ENCODE measurements at places on chromosomes 13 and 19.
A peak's percentile ranks its signal among the peaks of the same experiment; 100 is the strongest.

GRCh38 chr13:22173610-22174009, 502.7 kb downstream of the FGF9 start:
- DNase-seq, result no peak

DNA sequence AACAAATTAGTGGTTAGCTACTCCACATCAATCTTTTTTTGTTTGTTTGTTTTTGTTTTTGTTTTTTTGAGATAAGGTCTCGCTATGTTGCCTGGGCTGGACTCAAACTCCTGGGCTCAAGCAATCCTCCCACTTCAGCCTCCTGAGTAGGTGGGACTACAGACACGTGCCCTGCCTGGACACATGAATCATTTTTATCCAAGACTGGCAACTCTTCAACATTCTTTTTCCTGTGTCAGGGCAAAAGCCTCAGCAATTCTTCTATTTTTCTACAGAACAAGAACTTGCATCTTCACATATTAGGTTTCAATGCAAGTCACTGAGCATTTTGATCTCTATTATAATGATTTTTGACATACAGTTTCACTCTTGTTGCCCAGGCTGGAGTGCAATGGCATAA, 76.8 kb upstream of the LRCH1 start:
- no peak for DNase-seq

DNA sequence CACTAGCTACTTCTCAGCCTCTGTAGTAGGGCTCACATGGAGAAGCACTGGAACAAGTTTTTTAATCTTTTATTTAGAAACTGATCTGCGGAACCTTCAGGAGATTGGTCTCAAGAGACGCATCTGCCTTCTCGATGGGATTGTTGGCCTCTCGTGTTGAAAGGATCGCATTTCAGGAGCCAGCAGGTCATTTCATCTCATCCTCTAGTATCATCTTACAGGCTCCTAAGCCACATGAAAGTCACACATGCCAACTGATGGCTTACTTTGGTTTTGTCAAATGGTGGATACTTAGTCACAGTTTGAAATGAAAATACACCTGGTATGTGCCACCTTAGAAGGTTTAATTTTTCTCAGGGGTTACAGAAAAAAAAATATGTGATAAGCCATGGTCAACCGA, 1703.6 kb downstream of the EFNB2 start:
- no peak for DNase-seq

DNA sequence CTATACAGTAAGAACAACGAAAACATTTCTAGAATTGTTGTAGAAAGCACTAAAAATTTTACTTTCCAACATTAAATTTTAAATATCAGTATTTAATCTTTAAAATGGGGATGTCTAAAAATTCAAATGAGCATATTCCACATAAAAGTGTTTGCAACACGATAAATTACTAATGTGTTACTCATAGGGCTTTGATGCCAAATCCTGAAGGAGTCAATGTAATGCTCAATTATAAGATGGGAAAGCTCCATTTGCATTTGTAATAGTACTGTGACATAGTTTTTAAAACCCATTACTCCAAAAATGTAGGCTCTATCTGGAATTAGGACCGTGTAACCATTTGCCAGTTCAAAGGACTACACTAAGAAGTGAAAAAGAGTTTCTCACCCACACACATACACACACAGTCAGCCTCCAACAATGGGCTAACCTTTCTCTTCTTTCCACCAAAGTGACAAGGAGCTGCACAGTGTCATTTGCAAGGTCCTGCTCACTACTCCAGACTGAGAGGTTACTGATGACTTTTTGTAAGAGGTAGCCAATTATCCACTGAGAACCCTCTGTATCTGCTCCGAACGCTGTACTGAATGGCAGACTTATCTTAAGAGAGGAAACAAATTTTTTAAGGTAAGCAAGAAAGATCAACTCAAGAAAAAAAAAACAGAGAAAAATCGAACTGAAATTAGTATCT, 26.1 kb upstream of the EEF1AKMT1 start:
- DNase-seq, result no peak

- no peak for DNase-seq
These were observed 107.2 kb upstream of the MLNR start for GRCh38 chr13:49112782-49113525.

DNA sequence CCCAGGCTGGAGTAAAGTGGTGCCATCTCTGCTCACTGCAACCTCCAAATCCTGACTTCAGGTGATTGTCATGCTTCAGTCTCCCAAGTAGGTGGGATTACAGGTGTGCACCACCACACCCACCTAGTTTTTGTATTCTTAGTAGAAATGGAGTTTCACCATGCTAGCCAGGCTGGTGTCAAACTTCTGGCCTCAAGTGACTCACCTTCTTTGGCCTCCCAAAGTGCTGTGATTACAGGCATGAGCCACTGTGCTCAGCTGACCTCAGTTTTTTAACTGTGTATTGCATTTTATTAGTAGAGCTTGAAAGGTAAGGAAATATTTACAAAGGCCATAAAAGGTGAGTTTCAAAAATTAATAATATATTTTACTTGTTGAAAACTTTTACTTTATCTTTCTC, 2.3 kb downstream of the ZNF726 start:
- no peak for DNase-seq

DNA sequence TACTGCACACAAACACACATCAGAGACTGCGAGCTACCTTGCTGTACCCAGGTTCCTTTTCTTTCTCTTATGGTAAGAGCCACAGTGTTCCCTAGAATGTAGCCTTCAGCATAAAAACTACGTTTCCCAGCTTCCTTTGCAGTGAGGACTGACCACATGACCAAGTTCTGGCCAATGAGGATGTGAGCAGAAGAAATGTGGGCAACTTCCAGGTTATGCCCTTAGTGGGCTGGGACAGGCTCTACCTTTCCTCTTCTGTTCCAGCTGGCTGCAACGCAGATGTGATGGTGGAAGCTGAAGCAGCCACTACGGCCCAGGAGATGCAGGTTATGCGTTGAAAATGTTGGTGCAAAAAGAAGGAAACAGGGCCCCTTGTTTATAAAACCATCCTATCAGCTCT, 27.5 kb downstream of the VRK3 start:
- DNase-seq, result no peak

DNA sequence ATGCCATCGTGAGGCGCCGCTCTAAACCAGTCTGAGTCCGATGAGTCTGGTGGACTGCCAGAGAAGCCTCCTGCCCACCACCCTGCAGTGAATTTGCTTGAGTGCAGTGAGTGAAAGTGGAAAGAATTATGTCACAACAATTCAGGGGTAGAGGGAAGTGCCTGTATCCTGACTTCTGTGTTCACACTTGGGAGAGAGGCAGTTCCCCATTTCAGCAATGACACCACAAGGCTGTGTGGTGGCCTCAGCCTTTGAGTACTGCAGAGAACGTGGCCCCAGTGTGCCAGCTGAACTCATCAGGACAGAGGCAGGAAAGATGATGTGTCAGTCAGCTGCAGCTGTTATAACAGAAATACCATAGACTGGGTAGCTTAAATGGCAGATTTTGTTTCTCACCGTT, 155.6 kb downstream of the COG6 start:
- no peak for DNase-seq

- DNase-seq, result no peak
These were observed 4.5 kb downstream of the NTN5 start for GRCh38 chr19:48668332-48668731.

DNA sequence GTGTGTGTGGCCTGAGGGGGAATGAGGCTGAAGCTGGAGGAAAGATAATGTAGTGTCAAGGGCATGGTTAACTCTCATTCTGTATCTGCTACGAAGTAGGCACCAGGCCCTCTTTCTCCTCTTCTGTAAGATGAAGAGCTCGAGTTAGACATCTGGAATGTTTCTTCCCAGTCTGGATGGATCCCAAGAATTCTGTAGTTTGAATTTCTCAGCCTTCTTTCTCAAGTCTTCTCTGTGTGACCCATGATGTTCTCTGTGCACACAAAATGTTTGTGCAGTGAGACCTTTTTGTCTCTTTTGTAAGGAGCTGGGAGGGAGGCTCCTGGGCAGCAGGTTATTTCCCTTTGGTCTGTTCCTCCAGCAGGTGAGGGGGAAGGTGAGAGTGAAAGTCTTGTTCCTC, 13.7 kb downstream of the FGF9 start:
- no peak for DNase-seq

GRCh38 chr19:1450735-1451731, 1.1 kb downstream of the APC2 start:
- no peak for DNase-seq

DNA sequence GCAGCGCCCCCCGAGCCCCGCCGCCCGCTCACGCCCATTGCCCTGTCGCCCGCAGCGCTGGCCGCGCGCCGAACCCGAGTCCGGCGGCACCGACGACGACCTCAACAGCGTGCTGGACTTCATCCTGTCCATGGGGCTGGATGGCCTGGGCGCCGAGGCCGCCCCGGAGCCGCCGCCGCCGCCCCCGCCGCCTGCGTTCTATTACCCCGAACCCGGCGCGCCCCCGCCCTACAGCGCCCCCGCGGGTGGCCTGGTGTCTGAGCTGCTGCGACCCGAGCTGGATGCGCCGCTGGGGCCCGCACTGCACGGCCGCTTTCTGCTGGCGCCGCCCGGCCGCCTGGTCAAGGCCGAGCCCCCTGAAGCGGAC, 518 bp downstream of the KLF2 start:
- peak; percentile 48 for DNase-seq

DNA sequence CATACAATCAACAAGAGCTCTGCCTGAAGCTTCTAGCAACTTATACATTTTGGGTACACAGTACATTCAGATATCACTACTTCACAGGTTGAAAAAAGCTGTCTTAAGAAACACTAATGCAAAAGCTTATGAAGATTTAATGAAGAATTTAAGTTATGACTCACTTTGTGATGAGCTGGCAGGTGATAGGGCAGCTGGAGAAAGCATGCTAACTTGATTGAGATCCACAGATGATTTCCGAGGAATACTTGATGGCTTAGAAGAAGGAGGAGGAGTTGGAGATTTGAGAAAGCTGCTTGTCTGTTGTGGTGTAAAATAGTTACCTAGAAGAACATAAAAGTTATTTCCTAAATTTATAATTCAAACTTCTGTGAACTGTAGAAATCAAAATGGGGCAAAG, 23.3 kb downstream of the EXOSC8 start:
- DNase-seq, result no peak

GRCh38 chr13:96835546-96835945, 158.7 kb downstream of the OXGR1 start:
- no peak for DNase-seq

GRCh38 chr13:44322928-44323327, 50.7 kb upstream of the SERP2 start:
- no peak for DNase-seq

Data from activated CD4-positive, alpha-beta T cell treated with anti-CD3 and anti-CD28 coated beads, Interleukin-2, amount 50 U/mL, for 1 hour (primary cell).